Stimulated activated naive CD4-positive, alpha-beta T cell (primary cell): ENCODE measurements at places on chromosomes 16 and 17.

DNA sequence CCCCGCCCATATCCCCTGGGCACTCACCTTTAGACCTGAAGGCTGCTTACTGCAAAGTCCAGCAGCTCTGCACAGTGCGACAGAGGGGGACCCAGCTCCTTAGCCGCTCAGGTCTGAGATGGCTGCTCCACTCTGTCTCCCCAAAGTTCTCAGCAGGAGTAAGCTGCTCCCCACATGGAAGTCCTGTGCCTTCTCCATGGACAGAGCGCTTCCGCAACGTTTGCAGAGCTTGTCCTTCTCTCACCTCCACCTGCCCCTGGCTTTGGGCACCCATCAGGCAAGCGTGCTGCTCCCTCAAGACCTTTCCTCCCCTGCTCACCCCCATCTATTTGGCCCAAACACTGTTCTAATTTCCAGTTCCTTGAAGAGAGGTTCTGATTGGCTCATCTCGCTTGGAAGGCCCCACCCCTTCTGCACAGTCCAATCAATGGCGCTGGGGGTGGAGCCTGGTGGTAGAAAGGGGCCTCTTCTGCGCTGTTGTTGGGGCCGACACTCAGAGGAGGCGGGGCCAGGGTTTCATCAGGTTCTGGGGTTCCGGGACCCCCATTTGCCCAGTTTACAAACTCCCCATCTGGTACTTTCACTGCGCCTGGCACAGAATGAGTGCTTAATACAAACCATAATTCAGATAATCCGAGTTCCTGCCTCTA, 137.2 kb downstream of the CYLD start:
- DNase-seq = no peak

DNA sequence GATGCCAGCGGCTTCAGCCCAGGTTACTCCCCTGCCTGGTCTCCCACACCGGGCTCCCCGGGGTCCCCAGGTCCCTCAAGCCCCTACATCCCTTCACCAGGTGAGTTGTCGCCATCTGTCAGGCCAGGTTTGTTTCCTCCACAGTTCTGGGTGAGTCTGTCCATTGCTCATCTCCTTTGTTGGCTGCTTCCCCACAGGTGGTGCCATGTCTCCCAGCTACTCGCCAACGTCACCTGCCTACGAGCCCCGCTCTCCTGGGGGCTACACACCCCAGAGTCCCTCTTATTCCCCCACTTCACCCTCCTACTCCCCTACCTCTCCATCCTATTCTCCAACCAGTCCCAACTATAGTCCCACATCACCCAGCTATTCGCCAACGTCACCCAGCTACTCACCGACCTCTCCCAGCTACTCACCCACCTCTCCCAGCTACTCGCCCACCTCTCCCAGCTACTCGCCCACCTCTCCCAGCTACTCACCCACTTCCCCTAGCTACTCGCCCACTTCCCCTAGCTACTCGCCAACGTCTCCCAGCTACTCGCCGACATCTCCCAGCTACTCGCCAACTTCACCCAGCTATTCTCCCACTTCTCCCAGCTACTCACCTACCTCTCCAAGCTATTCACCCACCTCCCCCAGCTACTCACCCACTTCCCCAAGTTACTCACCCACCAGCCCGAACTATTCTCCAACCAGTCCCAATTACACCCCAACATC, 28.8 kb downstream of the POLR2A start:
- no peak for DNase-seq

GRCh38 chr16:87459027-87459426, 33.8 kb downstream of the ZCCHC14 start:
- no peak for DNase-seq

- no peak for DNase-seq
These were observed 41.7 kb upstream of the MGAT5B start for GRCh38 chr17:76826330-76827068.

- no peak for DNase-seq
These were observed 24.8 kb downstream of the ANKRD40 start for GRCh38 chr17:50682938-50683337.

- DNase-seq = no peak
These were observed 9.8 kb downstream of the CPD start for GRCh38 chr17:30388321-30389179.

- DNase-seq = no peak
These were observed 15.9 kb downstream of the TBX2 start for GRCh38 chr17:61415374-61416210.

DNA sequence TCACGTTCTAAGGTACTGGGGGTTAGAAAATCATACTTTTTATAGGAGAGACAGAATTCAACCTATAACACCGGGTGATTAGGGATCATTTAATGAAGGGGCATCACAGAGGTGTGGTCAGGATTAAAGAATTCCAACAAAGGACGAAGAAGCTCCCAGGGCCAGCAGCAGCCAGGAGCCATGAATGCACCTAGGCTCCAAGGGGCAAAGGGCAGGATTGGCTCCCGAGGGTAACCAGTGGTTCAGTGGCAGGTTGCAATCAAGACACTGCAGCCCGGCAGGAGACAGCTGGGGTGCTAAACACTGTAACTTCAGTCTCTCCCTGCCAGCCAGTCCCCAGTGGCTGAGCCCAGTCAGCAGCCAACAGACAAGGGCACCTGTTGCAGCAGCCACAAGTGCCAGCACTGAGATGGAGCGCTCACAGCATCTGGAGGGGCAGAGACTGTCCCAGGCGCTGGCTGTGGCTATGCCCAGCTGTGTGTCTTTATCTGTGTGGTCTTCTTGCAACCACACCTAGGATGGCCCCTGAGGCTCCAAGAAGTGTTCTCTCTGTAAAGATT, 23.9 kb downstream of the DHRS7C start:
- no peak for DNase-seq

DNA sequence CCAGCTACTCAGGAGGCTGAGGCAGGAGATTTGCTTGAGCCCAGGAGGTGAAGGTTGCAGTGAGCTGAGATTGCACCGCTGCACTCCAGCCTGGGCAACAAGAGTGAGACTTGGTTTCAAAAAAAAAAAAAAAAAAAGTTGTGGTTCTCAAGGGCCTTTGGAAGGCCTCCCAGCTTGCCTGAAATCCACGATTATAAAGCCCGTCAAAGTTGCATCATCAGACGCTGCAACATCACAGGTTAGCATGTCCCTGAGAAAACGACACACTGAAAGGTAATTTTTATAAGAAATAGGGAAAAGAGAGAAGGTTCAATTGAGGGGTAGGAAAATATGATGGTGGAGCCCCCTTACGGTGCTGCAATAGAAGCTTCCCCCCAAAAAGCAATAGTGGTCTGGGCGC, 4.6 kb upstream of the LYZL6 start:
- no peak for DNase-seq

DNA sequence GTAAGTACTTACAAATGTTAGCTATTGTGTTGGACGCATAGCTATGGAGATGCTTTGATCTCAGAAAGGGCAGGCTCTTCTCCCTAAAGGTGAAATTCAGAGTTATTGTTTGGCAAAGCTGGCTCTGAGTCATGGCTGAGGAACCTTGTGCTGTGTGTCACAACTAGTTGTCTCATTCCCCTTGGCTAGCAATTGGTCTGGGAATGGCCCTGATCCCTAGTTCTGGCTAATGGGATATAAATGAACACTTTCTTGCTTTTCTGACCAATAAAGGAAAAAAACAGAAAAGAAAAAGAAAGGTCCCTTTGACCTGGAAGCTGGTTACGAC, 210.6 kb downstream of the MAP2K4 start:
- DNase-seq = no peak

DNA sequence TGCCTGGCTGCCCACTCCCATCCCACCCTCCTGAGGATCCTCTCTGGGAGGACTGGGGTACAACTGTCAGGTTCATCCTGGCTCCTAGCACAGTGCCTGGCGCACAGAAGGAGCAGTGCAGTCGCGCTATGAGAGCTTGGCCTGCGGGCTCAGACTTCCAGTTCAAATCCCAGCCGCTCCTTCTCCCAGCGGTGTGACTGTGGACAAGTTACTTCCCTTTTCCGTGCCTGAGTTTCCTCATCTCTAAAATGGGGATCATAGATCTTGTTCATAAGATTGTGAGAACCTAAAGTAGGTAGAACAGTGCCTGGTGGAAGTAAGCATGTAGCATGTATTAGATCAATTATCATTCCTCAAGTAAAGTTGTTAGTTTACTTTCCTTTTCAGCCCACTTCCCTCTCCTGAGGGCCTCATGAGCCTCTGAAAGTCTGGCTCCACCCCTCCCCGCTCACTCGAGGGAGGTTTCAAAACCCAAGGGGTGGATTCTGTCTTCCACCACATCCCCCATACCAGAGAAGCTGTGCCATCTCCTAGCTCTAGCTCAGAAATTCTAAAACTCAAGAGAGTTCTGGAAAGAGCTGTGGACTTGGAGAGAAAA, 19.9 kb upstream of the COL1A1 start:
- DNase-seq = no peak

GRCh38 chr17:28131599-28131998, 89.1 kb downstream of the NLK start:
- no peak for DNase-seq

DNA sequence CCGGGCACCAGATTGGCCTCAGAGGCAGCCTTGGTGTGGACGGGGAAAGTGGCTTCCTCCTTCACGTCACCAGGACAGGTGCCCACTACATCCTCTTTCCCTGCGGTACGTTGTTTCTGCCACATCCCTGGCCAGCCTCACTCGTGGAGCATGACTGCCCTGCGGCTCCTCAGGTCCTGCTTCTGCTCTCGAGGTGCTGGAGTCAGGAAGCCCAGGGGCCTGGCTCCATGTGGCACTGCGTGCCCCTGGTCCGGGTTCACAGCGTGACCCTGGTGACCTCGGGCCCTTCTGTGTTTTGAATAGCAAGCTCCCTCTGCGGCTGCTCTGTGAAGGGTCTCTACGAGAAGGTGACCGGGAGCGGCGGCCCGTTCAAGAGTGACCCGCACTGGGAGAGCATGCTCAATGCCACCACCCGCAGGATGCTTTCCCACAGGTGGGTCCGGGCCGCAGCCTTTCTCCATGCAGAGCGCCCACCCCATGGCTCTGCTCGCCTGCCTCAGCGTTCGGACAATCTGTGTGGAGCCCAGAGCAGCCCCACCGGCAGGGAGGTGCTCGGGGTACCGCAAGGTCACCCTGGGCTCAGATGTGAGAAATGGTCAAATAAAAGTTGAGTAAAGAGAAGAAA, 13.5 kb downstream of the RGS11 start:
- no peak for DNase-seq

DNA sequence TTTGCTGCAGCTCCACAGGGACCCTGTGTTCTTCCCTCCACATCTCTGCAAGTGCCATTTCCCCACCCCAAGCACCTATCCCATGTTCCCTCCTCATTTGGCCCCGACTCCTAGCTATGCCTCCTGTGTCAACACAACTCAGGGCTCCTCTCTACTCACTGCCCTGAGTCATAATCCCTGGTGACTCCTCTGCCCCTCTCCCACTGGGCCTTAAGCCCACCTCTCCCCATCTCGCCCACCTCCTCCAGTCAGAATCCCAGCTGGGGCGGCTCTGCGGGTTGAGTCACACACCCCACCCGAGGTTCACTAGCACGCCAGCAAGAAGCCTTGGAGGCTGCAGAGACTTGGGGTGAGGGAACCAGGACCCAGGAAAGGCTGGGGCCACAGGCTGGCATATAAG, 346.2 kb downstream of the FOXL1 start:
- no peak for DNase-seq

- no peak for DNase-seq
These were observed 88.8 kb upstream of the ANKFN1 start for GRCh38 chr17:56064506-56064905.

GRCh38 chr16:22887445-22887844, 73.5 kb downstream of the HS3ST2 start:
- no peak for DNase-seq

DNA sequence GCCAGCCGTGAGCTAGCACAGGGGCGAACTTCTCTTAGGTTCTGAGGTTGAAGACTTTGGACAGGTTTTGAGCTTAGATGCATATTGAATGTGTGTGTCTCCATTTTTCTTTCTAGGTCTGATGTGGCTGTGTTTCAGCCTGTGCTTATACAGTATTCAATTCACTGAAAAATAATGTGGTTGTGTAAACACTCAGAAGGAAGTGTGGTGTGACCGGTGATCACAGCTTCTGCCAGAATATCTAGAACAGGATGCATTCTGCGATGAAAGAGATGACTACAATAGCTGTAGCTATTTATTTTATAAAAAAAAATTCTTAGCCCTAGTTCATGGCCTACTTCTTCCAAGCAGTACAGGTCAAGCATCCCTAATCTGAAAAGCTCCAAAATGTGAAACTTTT, 64.4 kb downstream of the MAP2K6 start:
- DNase-seq = no peak

DNA sequence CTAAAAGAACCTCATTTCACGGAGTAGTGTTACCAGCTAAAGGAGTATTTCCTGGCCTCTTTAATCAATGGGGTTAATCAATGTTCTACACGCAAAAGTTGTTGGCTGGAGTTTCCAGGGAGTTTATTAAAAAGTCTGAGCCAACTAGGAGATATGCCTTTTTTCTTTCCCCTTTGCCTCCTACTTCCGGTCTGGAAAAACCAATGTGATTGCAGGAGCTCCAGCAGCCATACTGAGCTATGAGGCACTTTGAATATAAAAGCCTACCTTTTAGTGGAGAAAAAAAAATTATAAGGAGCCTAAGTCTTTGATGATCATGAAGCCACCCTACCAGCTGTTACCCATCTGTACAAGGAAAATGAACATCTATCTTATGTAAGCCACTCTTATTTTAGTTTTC, 17.9 kb upstream of the ERCC4 start:
- DNase-seq = no peak

- no peak for DNase-seq
These were observed at the start of gene KRT31 for GRCh38 chr17:41396996-41397660. KRT31 (minus strand) TSS chr17:41397608; CDS start chr17:41397539, 69 bp downstream.

- no peak for DNase-seq
These were observed 36.1 kb upstream of the ERCC4 start for GRCh38 chr16:13883881-13884280.

GRCh38 chr17:73715769-73716168, 71.5 kb upstream of the SDK2 start:
- DNase-seq = no peak

GRCh38 chr17:8117980-8118768, at the start of gene ALOXE3:
ALOXE3 (minus strand) TSS chr17:8118514; CDS start chr17:8117990, 524 bp downstream.
- DNase-seq = no peak

DNA sequence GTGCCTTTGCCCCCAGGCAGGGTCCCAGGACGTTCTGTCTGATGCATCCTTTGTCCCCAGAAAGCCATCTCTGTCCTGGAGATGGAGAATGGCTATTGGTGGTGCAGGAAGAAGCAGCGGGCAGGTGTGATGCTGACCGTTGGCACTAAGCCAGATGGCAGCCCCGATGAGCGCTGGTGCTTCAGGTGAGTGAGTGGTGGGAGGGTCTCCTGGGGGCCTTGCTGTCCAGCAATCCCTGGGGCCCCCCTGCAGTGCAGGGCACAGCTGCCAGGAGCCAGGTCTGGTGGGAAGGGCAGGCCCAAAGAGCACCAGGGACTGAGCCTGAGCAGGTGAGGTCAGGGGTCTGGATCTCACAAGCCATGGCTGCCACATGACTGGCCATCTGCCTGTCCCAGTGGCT, 18.1 kb downstream of the TRPV2 start:
- DNase-seq = no peak

GRCh38 chr17:58487589-58488427, at the start of gene HSF5:
HSF5 (minus strand) TSS chr17:58488408; CDS start chr17:58488274, 134 bp downstream.
- peak; percentile 59 for DNase-seq

GRCh38 chr16:4697848-4698291, 4.5 kb downstream of the NUDT16L1 start:
- DNase-seq = no peak
